ENCODE measurements at places on chromosomes 4 and X.

- no peak for DNase-seq
These were observed 28.7 kb upstream of the IL9R start for GRCh38 chrX:155968791-155969190.

DNA sequence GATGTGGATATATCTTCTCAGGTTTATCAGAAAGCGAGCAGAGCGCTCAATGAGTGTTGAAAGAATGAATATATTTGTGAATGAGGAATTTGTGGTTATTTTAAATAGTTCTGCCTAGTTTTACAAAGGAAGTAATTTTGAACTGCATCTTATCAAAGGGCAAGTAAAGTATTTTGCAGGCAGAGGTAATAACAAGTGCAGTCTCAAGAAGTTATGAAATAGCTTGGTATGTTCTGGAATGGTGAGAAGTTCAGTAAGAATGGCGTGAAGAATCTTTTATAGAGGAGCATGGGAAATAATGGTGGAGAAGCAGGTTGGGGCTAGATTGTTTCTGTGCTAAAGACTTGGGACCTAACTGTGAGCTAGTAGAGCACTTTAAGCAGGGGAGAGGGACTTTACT is 10.9 kb downstream of the TMA16 start:
- no peak for DNase-seq

GRCh38 chrX:81890521-81890920 is 688.6 kb downstream of the SH3BGRL start:
- DNase-seq, result no peak

- DNase-seq, result no peak
These were observed 488.2 kb downstream of the GRID2 start for GRCh38 chr4:92791871-92792440.

DNA sequence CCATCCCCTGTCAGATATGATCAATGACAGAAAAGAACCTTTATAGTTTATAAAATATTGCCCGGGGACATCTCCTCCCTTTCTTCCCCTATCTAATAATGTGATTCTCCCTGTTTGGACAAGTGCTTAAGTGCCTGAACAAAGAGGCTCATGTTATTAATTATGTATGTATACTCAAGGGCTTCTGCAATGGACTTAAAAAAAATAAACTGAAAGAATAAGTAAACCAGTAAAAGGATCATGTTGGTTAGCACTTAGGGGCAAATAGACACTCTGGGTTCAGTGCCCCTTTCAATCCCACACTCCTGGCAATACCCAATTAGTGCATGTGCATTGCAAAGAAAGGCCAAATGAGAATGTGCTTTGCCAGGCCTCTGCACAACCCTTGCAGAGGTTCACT is 30.7 kb upstream of the RPS6KA6 start:
- DNase-seq, result no peak

DNA sequence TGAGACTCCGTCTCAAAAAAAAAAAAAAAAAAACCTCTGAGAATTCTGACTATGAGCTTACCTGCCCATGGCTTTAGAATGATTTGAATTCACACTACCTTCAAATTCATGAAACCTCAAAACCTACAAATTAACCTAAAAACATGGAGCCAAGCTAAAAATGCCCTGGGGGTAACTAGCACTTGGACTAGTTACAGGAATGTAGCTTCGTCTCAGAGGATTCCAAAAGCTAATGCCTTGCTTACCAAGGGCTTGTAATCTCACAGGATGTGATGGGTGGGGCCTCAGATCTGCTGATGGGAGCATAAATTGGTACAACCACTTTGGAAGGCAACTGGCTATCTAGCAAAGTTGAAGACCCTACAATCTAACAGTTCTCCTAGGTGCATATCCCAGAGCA is 79.4 kb upstream of the SPRY1 start:
- no peak for DNase-seq

DNA sequence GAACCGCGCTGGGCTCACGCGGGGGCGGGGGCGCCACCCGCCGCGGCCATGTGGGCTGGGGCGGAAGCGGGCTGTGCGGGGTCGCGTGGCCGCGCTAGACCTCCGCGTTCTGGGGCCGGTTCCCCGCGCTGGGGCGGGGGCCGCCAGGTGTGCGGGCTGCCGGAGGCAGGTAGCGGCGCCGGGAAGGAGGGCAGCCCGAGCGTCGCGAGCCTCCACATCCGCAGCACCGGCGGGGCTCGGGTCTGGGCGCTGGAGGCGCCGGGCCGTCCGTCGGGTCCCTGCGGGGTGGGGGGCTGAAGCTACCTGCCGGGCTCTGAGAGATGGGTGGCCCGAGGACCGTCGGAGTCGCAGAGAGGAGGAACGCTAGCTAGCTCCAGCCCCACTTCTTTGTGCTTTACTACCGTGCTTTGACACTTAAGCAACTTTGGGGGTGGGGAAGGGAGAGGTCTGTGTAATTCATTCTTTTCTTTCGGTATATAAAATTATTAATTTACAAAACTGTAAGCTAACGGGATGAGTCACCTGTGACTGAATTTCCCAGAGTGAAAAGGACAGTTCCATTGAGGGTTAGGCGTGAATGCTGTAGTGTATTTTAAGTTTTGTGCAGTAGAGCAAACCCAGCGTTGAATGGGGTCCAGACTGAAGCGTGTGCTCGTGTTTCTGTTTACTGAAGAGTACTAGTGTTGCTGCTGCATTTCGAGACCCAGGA is 689 bp downstream of the METAP1 start:
- DNase-seq, result no peak

- DNase-seq, result no peak
These were observed 94.1 kb upstream of the BANK1 start for GRCh38 chr4:101696276-101697010.

DNA sequence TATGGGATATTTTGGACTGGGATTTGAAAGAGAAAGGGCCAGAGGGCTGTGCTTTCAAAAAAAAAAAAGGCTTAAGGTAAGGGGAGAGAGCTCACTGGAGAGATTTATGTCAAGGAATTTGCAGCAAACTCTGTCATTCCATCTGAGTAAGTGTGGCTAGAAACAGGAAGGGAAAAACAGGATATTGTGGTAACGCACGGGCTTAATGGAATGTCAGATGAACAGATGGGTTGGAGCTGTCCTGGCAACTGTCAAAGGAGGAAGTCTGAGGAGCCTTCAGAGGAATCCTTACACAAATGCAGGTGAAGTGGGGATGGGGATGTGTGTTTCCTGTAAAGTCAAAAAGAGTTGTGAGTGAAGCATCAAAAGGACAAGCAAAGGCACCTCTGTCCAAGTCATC is 15.1 kb upstream of the NKX3-2 start:
- no peak for DNase-seq

GRCh38 chrX:31092476-31092875 is 20.6 kb upstream of the FTHL17 start:
- no peak for DNase-seq

GRCh38 chr4:150974750-150975149 is 40.3 kb downstream of the LRBA start:
- no peak for DNase-seq

DNA sequence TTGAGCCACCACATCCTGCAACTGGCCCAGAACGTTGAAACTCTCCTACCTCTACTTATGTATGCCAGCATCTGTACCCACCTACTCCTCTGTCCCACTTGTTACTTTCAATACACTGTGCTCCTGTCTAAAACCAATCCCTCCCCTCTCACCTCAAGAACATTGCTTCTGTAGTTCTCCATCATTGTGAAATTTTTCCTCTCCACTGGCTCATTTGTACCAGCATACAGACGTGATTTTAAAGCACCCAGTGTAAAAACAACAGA is 25.5 kb upstream of the USO1 start:
- no peak for DNase-seq

GRCh38 chr4:168886351-168886750 is 123.7 kb downstream of the CBR4 start:
- no peak for DNase-seq

Measured in thoracic aorta (tissue), 2 donors.